ENCODE measurements at places on chromosomes 12 and 14.
A peak's percentile ranks its signal among the peaks of the same experiment; 100 is the strongest.

DNA sequence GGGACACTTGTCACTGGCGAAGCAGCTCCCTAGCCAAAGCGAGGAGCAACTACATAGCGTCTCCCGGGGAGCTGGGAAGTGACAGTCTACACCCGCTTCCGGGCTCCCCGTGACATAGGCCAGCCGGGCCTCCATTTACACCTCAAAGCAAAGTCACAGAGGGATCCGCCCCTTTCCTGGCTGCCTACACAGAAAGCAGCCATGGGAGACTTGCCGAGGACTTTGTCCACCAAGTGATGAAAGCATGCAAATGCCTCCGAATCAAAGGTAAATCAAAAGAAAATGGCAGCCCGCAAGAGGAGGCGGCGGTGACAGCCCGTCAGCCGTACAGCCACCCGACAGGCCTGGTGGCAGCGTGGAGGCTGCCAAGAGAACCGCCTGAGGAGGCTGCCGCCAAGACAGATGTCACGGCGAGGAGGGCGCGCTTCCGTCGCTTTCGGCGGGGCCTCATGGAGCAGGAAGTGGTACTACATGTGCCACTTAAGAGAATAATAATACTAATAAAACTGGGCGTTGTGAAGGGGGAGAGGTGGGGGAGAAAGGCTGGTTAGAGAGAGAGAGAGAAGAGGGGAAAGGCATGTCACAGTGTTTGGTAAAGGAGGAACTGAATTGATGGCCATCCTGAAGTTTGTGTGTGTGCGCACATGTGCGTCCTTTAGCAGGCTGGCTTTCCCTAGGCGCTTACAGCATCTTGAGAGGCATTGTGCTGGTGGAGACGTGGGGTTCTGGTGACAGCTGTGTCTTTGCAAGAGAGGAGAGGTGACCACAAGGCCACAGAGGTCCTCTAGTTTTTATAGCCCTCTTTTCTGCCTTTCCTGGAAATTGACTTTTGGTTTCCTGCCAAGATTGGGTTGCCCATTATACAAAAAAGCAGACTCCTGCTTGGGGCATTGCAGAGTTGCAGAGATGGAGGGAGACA lies 661.7 kb downstream of the VRK1 start:
- DNase-seq: no peak

DNA sequence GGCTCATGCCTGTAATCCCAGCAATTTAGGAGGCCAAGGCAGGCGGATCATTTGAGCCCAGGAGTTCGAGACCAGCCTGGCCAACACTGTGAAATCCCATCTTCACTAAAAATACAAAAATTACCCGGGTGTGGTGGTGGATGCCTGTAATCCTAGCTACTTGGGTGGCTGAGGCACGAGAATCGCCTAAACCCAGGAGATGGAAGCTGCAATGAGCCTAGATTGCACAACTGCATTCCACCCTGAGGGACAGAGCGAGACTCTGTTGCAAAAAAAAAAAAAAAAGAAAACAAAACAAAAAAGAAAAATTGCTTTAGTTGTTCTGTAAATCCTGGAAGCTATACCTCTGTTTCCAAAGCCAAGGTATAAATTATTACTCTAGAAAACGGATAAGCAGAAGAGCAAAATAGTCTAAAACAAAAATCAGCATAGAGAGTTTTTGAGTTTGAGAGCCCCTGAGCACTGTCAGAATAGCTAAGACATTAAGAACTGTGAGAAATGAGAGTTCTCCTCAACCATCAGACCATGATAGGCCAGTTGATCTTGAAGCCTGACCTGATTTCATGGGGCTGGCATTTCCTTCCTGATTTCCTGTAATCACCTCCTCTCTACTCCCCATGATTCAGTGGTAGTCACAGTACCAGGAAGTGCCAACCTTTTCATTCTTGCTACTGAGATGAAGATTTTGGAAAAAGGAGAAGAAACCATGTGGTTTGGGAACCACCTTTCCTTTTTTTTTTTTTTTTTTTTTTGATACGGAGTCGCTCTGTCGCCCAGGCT lies 31.7 kb downstream of the ATP2A2 start:
- DNase-seq: peak; percentile 12

DNA sequence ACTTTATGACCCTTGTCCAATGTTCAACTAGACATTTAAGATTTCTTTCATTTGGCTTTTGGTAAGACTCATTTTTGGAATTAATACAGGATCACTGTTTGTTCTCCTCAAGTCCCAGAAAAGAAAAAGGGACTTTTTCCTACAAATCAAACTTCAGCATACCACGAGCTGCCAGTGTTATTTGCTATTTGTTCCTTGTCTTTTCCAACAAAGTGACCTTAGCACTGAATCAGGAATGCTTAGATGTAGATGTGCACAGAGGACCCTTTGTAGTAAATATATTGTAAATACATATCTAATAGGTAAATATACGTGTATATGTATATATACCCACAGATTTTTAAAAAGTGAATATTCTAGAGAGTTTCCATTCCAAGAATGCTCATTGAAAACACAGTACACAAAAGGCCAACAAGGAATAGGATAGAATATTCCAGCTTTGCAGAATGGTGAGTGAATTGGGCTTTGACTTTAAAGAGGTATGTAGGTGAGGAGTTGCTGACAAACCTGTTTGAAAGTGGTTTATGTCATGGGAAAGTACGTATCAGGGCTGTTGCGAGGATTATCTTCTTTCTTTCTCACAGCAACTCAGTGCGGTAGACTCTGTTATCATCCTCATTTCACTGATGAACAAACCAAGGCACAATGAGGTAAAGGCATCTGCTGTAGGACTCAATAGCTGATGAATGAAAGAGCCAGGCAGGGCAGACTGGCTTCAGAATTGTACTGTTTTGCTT lies 65.0 kb downstream of the HMGA2 start:
- no peak for DNase-seq

- no peak for DNase-seq
Observed at GRCh38 chr14:45084946-45085346, 1.0 kb downstream of the PRPF39 start.

DNA sequence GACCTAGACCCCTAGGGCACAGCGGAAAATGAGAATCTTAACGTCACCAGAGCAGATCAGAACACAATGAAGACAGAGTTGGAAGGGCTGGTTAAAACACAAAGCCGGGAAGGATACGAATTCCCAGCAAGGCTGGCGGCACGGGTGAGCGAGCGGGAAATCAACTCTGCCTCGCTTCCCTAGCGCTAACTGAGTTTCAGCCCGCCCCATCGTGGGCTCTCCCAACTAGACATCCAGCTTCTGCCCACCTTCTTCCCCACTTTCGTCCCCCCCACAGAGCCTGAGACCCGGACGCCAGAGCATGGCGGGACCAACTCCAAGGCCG lies 377 bp downstream of the CCNT1 start:
- no peak for DNase-seq

- DNase-seq: no peak
Observed at GRCh38 chr14:99481745-99482099, 513 bp downstream of the CCNK start.

- no peak for DNase-seq
Observed at GRCh38 chr12:79019672-79020071, 155.1 kb downstream of the SYT1 start.

- DNase-seq: no peak
Observed at GRCh38 chr12:126483145-126484068, 1418.2 kb downstream of the AACS start.
